ENCODE measurements at places on chromosomes 13 and 19.

DNA sequence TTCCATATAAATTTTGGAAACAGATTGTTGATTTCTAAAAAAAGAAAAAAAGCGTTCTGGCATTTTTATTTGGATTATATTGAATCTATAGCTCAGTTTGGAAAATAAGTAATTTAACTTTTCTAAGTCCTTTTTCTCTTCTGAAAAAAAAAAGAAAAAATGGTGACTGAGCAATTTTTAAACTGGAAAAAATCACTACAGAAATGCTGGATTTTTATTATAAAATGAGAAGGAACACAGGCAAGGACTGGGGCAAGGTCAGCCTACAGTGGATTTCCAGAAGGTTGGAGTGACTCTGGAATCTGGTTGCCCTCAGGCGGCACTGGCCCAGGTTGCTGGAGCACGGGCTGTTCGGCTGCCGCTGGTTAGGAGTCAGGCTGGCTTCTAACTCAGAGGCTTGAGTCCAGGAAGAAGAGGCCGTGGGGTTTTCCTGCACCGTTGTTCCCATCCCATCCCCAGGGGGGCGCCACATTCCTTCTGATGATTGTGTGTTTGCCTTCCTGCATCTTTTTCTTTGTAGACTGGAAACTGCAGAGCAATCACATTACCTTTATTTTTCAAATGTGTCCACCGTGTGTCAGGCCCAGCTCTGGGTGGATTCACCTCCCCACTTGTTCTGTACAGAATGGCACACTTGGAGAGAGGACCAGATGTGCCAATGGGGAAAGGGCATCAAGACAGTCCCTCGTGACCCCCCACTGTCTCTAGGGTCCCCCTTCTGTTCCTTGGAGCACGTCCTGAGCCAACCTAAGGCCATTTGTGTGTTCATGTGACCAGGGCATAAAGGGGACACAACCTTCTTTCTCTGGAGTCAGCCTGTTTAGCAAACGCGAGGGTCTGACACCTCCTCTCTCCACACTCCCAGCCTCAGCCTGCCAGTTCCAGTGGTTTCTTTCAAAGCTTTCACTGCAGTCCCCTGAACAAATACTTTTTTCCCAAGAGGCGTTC, 44.5 kb upstream of the GTF3A start:
- DNase-seq, result peak; percentile 43

- no peak for DNase-seq
Measured at GRCh38 chr13:23598369-23598768, 28.2 kb downstream of the TNFRSF19 start.

DNA sequence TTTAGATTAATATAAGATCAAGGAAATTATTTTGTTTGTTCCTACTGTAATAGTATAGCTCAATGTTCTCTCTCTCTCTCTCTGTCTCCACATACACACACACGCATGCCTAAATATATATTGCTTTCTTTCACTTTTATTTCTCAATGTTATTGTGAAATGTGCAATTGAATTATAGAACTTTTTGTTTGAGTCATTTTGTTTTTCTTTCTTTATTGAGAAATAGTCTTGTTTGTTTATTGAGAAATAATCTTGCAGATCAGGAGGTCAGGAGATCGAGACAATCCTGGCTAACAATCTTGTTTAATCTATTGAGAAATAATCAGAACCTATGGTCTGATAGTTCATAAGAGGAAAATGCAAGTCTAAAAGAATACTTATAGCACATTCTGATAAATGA, 1581.3 kb downstream of the EFNB2 start:
- DNase-seq, result no peak

DNA sequence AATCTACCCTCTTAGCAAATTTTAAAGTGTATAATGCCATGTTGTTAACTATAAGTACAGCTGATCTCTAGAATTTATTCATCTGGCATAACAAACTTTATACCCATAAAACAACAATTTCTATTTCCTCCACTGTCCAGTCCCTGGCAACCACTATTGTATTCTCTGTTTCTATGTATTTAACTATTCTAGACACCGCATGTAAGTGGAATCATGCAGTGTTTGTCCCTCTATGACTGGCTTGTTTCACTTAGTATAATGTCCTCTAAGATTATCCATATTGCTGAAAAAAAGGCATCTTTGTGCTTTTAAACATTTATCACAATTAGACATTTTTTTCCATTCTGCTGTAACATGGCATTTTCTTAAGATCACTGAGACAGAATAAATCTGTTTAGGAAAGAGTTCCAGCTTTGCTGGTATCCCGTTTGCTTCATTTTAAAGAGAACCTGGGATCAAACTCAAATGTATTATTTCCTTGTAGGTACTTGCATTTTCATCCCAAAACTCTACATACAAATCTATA, 1191.0 kb downstream of the SLITRK5 start:
- DNase-seq, result no peak

DNA sequence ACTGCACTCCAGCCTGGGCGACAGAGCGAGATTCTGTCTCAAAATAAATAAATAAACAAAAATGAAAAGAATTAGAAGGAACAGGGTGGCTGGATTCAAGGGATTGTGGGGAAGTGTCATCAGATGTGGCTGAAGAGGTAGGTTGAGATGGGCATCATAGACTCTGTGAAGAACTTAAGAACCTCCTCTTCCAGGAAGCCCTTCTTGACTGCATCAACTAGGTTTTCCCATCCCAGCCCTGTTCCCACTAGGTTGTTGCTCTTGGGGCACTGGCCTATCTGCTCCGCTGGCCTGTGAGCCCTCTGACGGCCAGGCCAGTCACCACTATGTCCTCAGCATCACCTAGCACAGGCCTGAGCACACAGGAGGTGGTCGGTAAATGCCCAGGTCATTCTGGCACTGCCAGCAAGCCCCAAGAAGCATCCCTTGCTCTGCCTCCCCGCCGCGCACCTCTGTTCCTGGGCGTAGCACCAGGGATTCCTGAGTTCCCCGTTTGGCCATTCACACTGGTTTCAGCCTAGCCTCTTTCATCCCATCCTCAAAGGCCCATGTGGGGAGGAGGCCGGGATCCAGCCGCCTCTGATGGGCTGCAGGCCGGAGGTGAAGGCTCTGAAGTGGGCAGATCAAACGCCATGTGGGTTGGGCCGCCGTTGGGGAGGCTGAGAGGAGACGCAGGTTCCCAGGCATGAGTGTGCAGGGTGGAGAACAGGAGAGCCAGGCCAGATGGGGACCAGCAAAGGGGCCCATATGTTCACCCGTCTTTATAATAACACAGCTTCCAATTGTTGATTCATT, 27.6 kb upstream of the SLC1A5 start:
- DNase-seq, result no peak

- peak; percentile 66 for DNase-seq
Measured at GRCh38 chr19:58181902-58182576, 822 bp upstream of the ZNF274 start.

DNA sequence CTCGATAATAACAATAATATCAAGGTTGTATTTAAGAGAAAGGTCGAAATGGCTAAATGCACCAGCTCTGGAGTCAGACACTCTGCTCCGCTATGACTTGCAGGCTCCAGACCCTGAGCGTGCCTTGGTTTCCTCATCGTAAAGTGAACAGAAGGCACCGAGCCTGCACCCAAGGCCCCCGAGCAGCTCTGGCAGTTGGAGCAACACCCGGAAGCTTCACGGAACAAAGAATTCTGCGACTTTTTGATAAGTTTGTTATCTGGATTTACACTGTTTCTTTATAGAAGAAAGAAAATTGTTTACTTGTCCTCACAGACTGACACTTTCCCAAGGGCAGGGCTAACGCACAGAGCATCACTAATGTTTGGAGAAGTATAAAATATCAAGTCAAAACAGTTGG, 4.4 kb downstream of the GRTP1 start:
- DNase-seq, result no peak

DNA sequence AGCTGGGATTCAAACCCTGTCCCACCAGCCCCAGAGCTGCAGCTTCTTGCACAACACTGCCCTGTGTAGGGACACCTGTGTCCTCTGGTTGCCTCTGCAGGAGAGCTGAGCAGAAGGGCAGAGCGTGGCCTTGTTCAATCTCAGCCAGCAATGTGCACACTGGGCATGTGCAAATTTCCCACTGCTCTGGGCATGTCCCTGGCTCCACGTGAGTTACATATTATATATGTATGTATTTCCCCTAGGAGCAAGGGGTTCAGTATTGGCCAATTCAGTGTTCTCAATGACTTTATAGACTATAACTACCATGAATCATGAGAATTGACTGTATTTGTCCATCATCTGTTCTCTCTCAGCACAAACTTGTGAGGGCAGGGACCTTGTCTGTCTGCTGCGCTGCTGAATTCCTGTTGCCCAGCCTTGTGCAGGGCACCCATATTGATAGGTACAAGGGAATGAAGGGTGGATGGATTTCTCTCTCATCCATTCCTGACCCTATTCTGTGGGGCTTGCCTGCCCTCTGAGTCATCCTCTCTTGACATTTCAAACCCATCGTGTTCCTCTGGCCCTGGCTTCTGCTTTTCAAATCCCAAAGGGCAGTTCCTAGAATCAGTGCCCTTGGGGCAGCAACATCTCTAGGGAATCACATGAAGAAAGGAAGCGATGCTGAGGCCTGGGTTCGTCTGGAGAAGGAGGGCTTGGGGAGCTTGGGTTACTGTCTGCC, 69.7 kb downstream of the ERICH6B start:
- DNase-seq, result no peak

GRCh38 chr19:40741527-40742390, 8.5 kb downstream of the ACTMAP start:
- DNase-seq, result no peak

DNA sequence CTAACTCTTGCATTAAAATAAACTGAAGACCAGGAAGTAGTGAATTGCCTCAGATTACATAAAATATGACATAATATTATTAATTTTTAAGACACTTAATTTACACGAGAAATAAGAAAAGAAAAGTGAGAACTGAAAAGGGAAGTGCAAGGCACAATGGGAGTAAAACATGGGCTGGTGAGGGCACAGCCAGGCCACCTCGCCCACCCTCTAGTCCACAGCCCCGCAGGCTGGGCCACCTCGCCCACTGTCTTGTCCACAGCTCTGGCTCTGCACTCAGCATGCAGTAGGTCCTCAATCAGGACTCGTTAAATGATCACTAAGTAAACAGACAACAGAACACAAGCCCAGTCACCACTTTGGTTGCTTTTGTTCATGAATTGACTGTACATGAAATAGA, 67.8 kb upstream of the ARHGEF7 start:
- DNase-seq, result no peak

- no peak for DNase-seq
Measured at GRCh38 chr19:56508290-56508778, 679 bp downstream of the ZNF471 start.

GRCh38 chr13:44052780-44053184, 173.1 kb downstream of the LACC1 start:
- DNase-seq, result no peak

DNA sequence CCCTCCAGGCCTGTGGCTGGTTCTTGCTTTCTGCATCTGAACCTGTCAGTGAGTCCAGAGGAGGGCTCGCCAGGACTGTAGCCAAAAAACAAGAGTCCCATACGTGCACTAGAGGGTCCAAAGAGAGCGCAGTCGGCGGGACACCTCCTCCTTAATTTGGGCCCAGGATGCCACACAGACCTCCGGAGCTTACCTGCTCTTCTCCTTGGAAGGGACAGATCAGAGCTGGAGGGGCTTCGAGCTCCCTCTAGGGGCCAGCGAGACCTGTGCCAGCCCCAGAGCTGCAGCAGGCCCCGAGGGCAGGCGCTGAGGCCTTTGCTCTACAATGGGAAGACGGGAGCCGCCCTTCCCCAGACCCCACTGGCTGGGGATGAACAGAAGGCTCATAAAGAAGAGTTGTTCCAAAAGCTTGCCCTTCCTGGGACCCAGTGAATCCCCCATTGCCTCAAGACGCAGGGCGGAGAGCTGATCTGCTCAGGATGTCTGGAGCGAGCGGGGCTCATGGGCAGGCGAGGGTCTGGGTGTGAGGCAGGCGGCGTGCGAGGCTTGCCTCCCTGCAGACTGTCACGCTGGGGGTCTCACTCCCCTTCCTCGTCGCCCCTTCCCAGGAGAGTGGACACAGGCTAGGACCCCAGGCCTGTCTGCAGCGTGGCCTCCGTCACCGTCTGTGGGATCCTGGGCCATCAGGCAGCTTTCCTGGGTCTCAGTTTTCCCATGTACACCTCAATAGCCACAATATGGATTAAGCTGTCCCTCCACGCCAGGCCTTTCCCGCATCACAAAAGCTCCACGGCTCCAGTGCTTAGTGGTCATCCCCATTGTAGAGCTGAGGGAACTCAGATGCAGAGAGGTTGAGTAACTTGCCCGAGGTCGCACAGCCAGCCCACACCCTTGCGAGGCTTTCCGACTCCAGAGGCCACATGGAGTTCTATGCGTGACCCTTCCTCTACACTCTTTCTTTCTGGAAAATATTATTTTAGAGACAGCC, 46.9 kb upstream of the VSTM2B start:
- no peak for DNase-seq

GRCh38 chr13:44257796-44258195, 115.8 kb upstream of the SERP2 start:
- DNase-seq, result no peak

- no peak for DNase-seq
Measured at GRCh38 chr13:91450913-91451312, 52.5 kb downstream of the GPC5 start.

GRCh38 chr13:46662690-46663089, 109.7 kb downstream of the LRCH1 start:
- DNase-seq, result no peak

DNA sequence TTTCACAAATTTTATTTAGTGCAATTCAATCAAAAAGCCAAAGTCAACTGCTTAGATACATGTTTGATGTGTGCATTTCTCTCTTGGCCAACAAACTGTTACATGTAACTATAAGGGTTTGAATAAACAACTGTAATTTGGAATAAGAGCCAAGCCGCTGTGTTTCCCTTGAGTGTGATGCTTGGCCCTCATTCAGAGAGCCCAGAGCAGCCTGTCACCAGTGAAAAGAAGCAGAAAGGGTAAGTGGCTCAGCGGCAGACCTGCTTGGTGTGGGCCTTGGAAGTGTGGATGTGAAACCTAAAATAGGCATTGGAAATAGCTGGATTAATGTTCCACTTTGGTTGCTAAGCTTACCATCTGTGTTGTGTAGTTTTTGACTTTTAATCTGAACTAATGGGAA, 924.6 kb downstream of the OLFM4 start:
- no peak for DNase-seq

GRCh38 chr13:39510316-39510695, 92.7 kb downstream of the LHFPL6 start:
- no peak for DNase-seq

- peak; percentile 62 for DNase-seq
Measured at GRCh38 chr13:49444524-49445395, 686 bp downstream of the SETDB2 start.

DNA sequence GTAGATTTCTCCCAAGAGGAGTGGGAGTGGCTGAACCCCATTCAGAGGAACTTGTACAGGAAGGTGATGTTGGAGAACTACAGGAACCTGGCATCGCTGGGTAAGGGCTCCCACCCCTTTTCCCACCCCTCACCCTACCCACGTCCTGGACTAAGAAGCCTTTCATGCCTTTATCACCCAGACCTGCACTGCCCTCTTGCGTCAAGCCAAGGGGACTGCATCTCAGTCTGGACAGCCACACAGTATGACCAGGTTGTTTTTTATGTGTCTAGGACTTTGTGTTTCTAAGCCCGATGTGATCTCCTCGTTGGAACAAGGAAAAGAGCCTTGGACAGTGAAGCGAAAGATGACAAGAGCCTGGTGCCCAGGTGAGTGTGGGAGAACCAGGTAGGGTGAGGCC, 8.8 kb downstream of the ZFP28 start:
- no peak for DNase-seq
